PC-3 (cell line): ENCODE measurements at places on chromosomes 7 and 10. TPM values are rescaled to one million over a fixed set of nuclear protein-coding genes. Genes with fewer than 3 reads are reported as not detected.

DNA sequence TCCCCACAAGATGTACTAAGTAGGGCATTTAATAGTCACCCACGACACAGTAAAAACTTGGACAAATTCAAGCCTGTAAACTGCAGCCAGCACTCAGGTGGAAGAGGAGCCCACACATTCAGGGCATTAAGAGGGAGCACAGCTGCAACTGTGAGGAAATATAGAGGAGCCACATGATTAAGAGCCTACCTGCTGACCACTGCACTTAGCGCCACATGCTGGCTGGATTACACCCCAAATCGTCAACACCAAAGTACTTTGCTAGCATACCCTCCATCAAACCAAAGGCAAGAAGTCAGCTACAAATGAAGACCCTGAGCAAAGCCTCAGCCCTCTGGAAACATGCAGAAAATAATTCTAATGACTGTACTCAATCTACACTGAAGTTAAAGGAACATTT lies 322.3 kb upstream of the PLXDC2 start:
- no peak for DNase-seq

DNA sequence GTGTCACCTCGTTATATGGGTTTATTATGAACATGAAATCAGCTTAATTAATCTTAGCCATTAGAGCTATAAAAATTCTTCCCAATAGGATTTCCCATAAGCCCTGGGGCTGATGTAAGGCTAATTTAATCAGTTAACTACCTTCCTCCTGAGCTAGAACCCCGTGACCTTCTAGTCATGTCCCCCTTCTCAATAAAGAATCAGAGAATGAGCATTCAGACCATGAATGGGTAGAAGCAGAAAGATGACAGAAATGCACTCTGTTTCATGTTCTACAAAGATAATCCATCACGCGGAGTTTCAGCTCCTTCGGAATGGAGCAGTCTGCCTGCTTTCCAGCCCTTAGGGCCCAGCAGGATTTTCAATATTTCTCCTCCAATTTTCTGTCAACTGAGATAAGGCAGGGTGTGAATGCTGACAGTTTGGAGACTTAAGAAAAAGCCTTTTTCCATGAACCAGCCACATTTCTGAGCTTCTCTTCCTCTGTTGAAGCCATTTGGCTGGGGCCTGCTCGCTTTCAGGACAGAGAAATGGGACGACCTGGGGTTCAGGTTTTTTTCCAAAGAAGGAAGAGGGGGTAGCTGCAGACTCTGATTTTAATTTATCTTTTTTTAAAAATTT lies 211.0 kb downstream of the NEBL start:
- no peak for DNase-seq

- DNase-seq, result no peak
Observed at GRCh38 chr10:132508581-132509443, 28.8 kb upstream of the INPP5A start.

DNA sequence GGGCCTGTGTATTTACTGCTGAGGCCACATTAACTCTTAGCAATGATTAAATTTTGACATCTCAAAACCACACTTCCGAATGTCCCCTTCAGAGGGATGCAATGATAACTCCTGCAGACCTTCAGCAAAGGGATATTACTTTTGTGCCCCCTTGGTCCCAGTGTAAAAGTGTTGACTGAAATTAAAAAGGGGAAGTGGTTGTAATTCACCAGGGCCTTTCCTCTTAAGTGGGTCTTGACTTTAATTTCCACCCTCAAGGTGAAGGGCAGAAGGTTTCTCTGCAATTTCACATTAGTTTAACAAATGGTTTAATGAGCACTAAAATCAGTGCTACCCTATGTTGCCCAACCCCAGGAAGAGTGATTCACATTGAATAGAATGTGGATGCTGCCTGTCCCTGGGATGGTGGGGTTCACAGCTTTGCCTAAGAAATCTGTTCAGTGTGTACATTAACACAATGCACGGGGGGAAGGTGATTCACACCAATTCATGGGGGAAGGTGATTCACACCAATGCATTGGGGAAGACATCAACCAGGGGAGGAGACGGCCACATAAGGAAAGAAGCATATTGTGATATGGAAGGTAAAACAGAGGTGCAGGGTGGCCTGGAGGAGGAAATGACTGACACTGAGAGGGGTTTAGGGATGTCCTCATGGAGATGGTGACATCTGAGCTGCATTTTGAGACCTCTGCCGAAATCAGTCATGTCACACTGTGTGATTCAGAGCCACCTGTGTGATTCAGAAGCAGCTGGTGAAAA lies 19.4 kb upstream of the TNS3 start:
- peak; percentile 92 for DNase-seq

- no peak for DNase-seq
Observed at GRCh38 chr7:101582971-101583370, 46.1 kb downstream of the MYL10 start.

DNA sequence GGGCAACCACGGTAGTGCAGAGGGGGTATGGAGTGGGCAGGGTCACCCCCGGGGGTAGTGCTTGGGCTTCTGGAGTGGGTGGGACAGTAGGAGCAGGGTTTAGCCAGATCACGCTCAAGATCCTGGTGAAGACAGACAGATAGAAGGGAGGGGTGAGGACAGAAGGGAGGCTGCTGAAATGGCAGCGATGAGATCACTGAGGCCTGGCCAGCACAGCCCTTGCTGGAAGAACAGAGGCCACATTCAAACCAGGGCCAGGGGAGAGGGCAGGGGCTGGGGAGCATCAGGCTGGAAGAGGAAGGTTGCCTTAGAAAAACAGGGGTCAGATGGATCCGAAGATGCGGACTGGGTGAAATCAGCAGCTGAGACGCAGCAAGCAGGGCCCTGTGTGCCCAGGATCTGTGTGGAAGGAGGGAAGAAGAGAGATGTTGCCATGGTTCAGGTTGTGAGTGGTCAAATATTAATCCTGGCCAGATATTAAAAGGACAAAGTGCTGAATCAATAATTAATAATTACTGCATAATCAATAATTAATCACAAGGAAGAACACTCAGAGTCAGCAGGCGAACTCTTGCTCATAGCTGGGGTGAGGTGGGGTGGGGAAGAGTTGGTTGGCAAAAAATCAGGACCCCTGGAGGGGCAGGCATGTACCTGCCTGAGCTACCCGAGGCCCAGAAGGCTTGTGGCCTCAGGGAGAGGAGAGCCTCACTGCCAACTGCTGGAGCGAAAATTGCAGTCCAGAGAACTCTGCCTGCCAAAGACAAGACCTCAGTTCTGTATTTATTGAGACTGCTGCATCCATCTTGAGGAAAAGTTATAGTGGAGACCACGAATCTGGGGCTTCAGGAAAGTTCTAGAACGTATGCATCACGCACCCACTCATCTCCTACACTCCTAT lies 105.7 kb downstream of the GRB10 start:
- no peak for DNase-seq

- no peak for DNase-seq
Observed at GRCh38 chr10:103445767-103446567, 6.2 kb downstream of the CALHM2 start.

- no peak for DNase-seq
Observed at GRCh38 chr10:126455766-126456405, 67.6 kb upstream of the ADAM12 start.

GRCh38 chr7:157818701-157819454 lies 482.1 kb downstream of the DNAJB6 start:
- DNase-seq, result no peak

GRCh38 chr7:40749877-40750276 lies 615.1 kb downstream of the SUGCT start:
- DNase-seq, result peak; percentile 9

GRCh38 chr7:101896316-101896715 lies 78.9 kb downstream of the CUX1 start:
- DNase-seq, result no peak

DNA sequence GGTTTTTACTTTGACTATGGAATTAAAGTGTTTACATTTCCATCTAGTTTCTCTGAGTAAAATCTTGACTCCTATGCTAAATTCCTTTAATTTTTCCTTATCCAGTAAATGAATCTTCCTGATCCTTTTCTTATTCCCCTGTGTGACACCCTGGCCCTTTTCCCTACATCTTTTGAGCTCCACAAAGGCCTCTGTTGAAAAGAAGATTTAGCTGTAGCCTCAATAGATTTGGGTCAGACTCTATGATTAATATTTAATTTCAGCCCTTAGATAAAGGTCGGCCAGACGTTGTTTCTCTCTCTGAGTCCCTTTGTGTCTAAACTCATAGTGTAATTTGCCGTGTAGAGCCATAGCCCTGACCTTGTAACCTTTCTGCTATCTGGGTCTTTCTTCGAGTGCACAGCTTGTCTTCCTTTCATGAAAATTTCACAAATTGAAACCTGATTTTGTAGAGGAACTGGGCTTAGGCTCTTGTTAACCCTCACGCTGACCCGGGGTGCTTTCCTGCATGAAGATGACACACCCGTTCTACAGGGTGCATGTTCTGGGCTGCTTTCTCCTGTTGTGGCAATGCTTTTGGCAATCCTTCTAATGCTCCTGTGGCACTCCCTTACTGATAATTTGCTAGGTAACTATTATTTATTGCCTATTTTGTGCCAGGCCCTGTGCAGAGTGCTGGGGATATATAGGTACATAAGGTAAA lies 21.2 kb downstream of the LSMEM1 start:
- no peak for DNase-seq

GRCh38 chr10:70918851-70919530 lies 30.6 kb upstream of the PCBD1 start:
- no peak for DNase-seq

GRCh38 chr10:48790457-48791044 lies 105.9 kb downstream of the WDFY4 start:
- no peak for DNase-seq

DNA sequence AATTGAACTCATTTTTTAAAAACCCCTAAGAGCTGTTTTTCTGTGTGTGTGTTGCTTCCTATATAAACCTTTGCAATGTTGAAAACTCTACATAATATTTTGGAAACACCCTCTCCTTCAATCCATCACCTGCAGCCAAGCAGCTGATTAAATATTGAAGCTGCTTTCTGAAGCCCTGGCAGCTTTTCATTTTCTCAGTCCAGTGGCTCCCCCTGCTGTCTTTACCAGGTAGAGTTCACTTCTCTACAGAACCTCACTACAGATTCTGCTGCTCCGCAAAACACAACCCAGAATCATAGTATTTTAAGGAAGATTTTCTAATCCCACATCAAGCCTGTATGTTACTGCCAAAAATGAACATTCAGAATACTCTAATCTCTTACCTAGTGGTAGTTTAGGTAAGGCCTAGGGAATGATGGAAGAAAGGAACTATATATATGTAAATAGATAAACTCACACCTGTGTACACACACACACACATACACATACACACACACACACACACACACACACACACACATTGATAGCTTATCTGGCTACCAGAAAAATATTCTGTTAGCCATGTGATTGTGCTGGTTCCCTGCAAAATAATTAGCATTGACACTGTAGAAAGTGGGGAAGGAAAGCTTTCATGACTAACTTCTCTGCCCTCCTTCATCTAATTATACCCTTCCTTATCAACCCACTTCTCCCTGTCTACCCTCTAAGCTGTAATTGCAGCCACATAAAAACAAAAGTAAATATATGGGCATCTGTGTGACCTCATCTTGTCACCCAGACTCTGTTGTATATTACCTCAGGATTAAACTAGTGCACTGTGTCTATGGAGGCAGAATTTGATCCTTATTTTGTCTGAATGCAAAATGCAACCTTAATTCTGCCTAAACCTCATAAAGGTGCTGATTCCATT lies 229.5 kb upstream of the FZD1 start:
- peak; percentile 65 for DNase-seq

DNA sequence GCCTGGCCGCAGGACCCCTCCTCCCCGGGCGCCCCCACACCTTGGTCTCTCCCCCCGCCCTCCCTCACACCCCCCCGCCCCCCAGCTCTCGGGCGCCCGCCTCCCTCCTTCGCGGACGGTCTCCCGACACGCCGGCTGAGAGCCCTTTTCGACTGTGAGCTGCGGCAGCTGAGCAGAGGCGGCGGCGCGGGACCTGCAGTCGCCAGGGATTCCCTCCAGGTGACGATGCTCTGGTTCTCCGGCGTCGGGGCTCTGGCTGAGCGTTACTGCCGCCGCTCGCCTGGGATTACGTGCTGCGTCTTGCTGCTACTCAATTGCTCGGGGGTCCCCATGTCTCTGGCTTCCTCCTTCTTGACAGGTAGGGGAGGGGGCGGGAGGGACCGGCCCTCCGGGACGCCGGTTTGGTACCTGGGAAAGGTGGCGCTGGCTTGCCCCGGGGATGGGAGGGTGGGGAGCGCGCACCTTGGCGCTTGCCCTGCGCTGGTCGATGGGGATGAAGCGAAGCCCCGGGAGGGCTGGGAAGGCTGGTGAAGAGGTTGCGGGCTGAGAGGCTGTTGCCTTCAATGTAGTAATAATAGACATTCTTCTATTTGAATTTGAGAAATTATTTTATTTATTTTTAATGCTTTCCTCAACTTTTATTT lies at the start of gene BMPER:
Gene BMPER (plus strand): TSS at position 151 of the 644 bp plus-strand sequence. CDS start 75 bp downstream, at position 226.
- DNase-seq, result peak; percentile 14

- DNase-seq, result no peak
Observed at GRCh38 chr10:123485341-123485960, 180.7 kb upstream of the GPR26 start.

- peak; percentile 72 for DNase-seq
Observed at GRCh38 chr7:27148031-27148755, 619 bp upstream of the HOXA6 start.

- DNase-seq, result no peak
Observed at GRCh38 chr10:71727105-71727737, 7.6 kb upstream of the C10orf105 start.

- DNase-seq, result no peak
Observed at GRCh38 chr10:88672041-88672440, 7.8 kb downstream of the LIPF start.

DNA sequence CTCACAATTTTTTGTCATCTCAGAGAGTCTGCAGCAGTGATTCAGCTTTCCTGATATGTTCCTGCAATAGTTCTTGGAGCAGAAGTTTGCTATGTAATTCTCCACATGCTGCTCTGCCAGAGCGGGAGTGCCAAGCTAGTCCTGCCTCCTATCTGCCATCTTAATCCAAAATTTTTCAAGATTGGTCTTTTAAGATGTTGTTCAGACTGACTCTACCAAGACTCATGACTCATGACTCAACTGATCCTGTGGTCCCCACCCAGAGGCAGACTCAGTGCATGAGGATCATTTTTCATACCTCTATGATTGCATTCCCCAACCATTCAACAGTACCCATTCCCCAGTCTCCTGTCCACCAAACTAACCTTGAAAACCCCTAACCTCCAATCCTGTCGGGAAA lies 470.8 kb downstream of the INHBA start:
- peak; percentile 27 for DNase-seq

ATG9B gene
- 1.2 and 1.3 TPM in 2 replicates for total RNA-seq

CACNA2D1 gene
- total RNA-seq, result 0.77 and 1.1 TPM in 2 replicates

HOXA4 gene
- 2.3 and 5.1 TPM in 2 replicates for total RNA-seq

ORC5 gene
- 21.7 and 34.5 TPM in 2 replicates for total RNA-seq

HEPACAM2 gene
- total RNA-seq, result not detected in 2 replicates

CALCR gene
- not detected in 2 replicates for total RNA-seq

SNCG gene
- total RNA-seq, result 0.86 and 2.7 TPM in 2 replicates

MYL10 gene
- 0.69 TPM in 1 of 2 replicates, not detected in the other for total RNA-seq

VWC2 gene
- not detected in 2 replicates for total RNA-seq

EBF3 gene
- not detected in 2 replicates for total RNA-seq

PRSS2 gene
- total RNA-seq, result 0.40 TPM in 1 of 2 replicates, not detected in the other

PTTG1IP2 gene
- not detected in 2 replicates for total RNA-seq

EVX1 gene
- total RNA-seq, result 0.33 and 0.35 TPM in 2 replicates

PBLD gene
- total RNA-seq, result 1.1 and 1.9 TPM in 2 replicates

STAG3 gene
- 0.07 and 1.2 TPM in 2 replicates for total RNA-seq
